ENCODE measurements at places on chromosomes 3 and 15. TPM values are rescaled to one million over a fixed set of nuclear protein-coding genes. Genes with fewer than 3 reads are reported as not detected.

- no peak overlapping the region for H3K27ac ChIP-seq
- H3K36me3 ChIP-seq, result no peaks in the 10 kb centered on the region
- no peaks in the 10 kb centered on the region for H3K27me3 ChIP-seq
- no peak for DNase-seq
- no peaks in the 10 kb centered on the region for H3K4me1 ChIP-seq
These were observed 45.0 kb downstream of the GPR176 start for GRCh38 chr15:39874890-39875549.

Gene SCAANT1
- total RNA-seq, result 8.0 TPM

Gene NOX5
- total RNA-seq, result not detected

DNA sequence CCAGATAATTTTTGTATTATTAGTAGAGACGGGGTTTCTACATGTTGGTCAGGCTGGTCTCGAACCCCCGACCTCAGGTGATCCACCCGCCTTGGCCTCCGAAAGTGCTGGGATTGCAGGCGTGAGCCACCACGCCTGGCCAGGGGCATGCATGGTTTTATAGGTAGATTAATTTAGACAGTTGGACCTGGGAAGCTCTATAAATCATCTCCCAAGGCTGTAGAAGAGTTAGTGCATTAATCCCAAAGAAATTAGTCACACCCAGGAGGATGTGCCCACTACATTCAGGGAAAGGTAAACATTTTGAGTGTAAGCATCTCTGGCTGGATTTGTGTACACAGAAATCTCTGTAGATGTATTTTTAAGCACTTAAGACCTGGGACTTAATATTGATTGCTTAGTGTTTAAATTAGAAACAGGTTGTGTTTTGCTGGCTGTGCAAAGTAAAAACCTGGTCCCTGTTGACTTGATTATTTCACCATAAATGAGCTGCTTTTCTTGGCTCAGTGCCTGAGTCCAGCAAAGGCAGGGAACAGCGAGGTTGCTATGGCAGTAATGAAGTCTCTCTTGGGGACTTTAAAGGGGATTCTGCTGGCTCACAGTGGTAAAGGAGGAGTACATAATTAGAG is 19.2 kb downstream of the EXOSC7 start:
- H3K27ac ChIP-seq, result no peak overlapping the region
- H3K27me3 ChIP-seq, result no peaks in the 10 kb centered on the region
- DNase-seq, result no peak
- H3K4me1 ChIP-seq, result no peaks in the 10 kb centered on the region

GRCh38 chr15:80984856-80985255 is 4.8 kb downstream of the MESD start:
- H3K4me3 ChIP-seq, result no peak overlapping the region
- no peak for DNase-seq
- peaks cover 12% of the 10 kb centered on the region for H3K36me3 ChIP-seq
- H3K27me3 ChIP-seq, result no peaks in the 10 kb centered on the region

- DNase-seq, result no peak
- H3K4me1 ChIP-seq, result peaks cover 4% of the 10 kb centered on the region
- no peak overlapping the region for H3K27ac ChIP-seq
- no peak overlapping the region for H3K4me3 ChIP-seq
- H3K27me3 ChIP-seq, result no peaks in the 10 kb centered on the region
- H3K36me3 ChIP-seq, result peaks cover 7% of the 10 kb centered on the region
These were observed 12.9 kb downstream of the EDC3 start for GRCh38 chr15:74682954-74683353.

- no peak overlapping the region for H3K4me3 ChIP-seq
- H3K4me1 ChIP-seq, result no peaks in the 10 kb centered on the region
- no peak for DNase-seq
- no peaks in the 10 kb centered on the region for H3K27me3 ChIP-seq
- no peak overlapping the region for H3K27ac ChIP-seq
These were observed 95.1 kb upstream of the PDZRN3 start for GRCh38 chr3:73719861-73720260.

Gene PCBP4
- 18.4 TPM for total RNA-seq

DNA sequence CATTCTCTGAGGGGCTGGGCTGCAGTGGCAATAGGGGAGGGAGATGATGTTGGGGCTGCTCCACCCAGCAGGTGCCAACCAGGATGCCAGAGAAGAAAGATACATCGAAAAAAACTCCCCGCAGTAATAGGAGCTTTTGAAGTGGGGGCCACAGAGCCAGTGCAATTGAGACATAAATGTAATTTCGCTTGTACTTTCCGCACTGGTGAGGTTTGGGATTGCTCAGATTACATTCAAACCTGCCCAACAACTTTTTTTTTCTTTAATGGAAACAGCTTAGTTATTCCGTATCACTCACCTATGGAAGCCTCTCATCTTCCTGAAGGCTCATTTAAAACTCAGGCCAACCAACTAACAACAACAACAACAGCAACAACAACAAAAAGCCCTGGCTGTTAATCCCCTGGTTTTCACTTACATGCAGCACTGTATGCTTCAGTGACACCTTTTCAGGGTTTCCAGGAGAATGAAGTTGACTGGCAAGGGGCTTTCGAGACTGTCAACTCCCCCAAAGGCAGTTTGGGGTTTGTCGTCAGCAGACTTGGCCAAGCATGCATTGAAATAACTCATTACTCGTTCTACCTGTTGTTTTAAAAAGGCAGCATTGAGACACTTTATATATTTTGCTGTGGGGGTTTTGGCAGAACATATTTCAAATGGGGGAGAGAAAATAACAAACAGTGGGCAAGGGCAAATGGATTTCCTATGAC is 163.8 kb downstream of the EBLN2 start:
- no peaks in the 10 kb centered on the region for H3K36me3 ChIP-seq
- no peak overlapping the region for H3K27ac ChIP-seq
- DNase-seq, result no peak

Gene EDEM1
- total RNA-seq, result 64.2 TPM

GRCh38 chr3:113275258-113275556 is 63.9 kb downstream of the BOC start:
- peaks cover 27% of the 10 kb centered on the region for H3K4me1 ChIP-seq
- no peaks in the 10 kb centered on the region for H3K27me3 ChIP-seq
- no peak overlapping the region for H3K27ac ChIP-seq

DNA sequence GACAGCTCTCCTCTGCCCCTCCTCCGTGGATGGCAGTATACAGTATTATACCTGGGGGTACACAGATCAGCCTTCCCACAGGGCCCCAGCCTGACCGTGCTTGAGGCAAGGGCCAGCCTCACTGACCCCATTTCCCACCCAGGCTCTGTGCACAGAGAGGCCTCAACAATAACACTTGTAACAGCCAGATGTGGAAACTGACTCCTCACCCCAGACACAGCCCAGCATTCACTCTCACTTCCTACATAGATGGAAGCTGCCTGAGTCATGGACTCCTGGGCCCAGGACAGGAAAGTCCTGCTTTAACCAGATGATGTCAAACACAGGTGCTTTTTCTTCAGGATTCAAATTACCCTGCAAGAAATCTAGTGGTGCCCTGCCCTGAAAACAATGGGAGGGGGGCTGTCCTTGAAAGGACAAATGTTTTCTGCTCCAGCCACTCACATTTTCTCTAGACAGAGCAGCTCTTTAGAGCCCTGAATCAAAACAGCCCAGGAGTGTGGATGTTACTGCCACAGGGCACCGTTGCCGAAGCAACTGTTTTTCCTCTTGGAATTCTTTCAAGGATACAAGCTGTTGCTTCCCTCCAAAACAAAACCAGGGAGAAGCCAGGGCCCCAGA is 16.4 kb downstream of the CCDC12 start:
- peaks cover 67% of the 10 kb centered on the region for H3K4me1 ChIP-seq
- no peak for DNase-seq
- H3K27ac ChIP-seq, result peak overlapping the region; percentile 84
- no peak overlapping the region for H3K4me3 ChIP-seq
- peaks cover 3% of the 10 kb centered on the region for H3K36me3 ChIP-seq

DNA sequence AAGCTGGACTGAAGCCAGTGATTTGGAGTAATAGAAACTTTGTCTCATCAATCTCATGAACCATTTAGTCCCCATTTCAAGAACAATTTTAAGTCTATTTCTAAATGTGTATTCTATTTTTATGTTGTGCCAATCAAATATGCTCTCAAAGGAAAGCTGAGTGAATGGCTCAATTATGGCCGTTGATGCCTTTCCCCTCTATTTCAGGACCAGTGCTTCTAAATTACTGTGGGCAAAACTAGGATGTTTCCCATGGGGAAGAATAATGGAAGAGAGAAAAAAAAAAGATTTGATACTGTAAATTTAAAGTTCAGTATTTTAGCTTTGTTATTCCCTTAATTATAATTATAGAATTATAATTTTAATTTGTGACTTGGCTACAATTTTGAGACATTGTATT is 110.1 kb downstream of the CADM2 start:
- no peaks in the 10 kb centered on the region for H3K36me3 ChIP-seq
- no peaks in the 10 kb centered on the region for H3K27me3 ChIP-seq
- DNase-seq, result no peak

DNA sequence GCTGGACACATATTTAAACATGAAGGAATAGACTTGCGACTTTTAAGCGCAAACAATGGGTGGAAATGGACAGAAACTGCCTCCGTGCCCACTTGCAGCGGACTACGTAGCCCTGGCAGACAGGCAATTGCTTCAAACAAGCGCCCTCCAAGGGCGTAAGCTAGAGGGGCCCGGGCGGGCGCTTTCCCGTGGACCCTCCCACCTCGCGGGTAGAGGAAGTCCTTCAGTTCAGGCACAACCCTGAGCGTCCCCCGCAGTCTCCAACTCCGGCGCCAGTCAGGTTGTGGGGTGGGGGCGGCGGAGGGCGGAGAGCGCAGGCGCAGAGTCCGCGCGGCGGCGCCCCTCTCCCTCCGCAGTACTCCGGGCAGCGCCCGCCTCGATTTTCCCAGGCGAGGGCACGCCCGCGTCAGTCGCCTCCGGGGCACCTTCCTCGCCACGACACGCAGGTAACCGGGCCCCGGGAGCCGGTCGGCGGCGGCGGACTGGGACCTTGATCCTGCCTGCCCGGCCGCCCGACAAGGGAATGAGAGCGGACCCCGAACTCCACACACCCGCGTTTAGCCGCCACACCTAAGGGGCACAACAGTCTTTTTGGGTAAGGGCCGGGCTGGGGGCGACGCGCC is at the start of gene SLC35G2:
TSS of gene SLC35G2 (plus strand) at position 358 of the 623 bp plus-strand sequence. CDS start 35,335 bp downstream, outside the sequence.
- no peaks in the 10 kb centered on the region for H3K36me3 ChIP-seq
- peak; percentile 50 for DNase-seq
- H3K27me3 ChIP-seq, result peaks cover 32% of the 10 kb centered on the region
- H3K27ac ChIP-seq, result no peak within 1 kb of the TSS

DNA sequence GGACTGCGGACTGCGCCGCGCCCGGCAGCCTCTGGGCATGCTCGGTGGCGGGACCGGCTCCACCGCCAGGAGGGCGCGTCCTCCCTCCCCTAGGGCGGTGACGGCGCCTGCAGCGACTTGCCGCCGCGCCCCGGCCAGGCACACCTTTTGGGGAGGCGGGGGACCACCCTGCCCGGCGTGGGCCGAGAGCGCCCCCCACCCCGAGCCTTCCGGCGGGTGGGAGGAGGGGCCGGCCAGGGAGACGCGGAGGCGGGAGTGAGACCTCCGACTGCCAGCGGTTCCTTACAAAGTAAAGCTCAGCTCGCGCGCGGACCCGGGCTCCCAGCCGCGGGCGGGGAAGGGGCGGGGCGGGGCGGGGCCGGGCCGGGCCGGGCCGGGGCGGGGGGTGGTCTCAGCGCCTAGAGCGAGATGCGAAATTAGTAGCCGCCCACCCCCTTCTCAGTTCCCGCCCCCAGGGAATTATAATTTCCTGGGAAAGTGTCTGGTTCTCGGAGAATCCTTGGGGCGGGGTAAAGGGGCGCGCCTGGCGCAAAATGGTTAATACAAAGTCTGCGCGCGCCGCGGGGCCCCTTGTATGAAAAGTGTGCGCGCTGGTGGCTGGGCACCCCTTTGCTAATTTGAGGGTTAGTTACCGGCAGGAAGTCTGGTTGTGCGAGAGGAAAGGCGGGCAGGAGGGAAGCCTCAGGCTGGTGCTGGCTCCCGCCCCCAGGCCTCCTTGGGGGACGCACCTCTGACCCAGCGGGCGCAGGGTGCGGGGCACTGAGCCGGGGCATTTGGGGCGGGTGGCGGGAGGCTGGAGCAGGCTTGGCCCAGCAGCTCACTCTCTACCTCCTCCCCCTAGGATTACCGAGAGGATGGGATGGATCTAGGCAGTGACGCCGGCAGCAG is 224.8 kb upstream of the IL12A start:
- peaks cover 22% of the 10 kb centered on the region for H3K4me1 ChIP-seq
- DNase-seq, result no peak
- H3K27me3 ChIP-seq, result peaks cover 10% of the 10 kb centered on the region
- no peaks in the 10 kb centered on the region for H3K36me3 ChIP-seq
- H3K27ac ChIP-seq, result no peak overlapping the region

Gene FEZF2
- total RNA-seq, result not detected

- no peak overlapping the region for H3K4me3 ChIP-seq
- no peaks in the 10 kb centered on the region for H3K36me3 ChIP-seq
- DNase-seq, result no peak
These were observed 14.1 kb downstream of the RPLP1 start for GRCh38 chr15:69466733-69467132.

DNA sequence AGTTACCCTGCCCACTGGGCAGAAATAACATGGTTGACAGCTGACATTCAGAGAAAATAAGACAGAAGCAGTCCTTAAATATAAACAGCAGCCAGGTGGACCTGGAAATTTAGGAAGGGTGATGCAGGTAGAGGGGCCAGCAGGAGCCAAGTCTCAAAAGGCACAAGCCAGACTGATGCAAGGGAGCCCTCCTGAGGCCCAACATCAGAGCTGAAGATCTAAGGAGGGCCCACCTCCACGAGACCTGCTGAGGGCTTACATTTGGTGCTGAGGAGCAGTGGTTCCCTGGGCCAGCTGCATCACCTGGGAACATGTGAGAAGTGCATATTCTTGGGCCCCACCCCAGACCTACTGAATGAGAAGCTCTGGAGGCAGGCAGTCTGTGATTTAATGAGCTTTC is 105.5 kb upstream of the TRIM42 start:
- no peak overlapping the region for H3K4me3 ChIP-seq
- H3K27ac ChIP-seq, result no peak overlapping the region
- no peaks in the 10 kb centered on the region for H3K4me1 ChIP-seq
- no peaks in the 10 kb centered on the region for H3K36me3 ChIP-seq

Gene KCNH8
- total RNA-seq, result 0.10 TPM

Gene TRAIP
- total RNA-seq, result 3.3 TPM

DNA sequence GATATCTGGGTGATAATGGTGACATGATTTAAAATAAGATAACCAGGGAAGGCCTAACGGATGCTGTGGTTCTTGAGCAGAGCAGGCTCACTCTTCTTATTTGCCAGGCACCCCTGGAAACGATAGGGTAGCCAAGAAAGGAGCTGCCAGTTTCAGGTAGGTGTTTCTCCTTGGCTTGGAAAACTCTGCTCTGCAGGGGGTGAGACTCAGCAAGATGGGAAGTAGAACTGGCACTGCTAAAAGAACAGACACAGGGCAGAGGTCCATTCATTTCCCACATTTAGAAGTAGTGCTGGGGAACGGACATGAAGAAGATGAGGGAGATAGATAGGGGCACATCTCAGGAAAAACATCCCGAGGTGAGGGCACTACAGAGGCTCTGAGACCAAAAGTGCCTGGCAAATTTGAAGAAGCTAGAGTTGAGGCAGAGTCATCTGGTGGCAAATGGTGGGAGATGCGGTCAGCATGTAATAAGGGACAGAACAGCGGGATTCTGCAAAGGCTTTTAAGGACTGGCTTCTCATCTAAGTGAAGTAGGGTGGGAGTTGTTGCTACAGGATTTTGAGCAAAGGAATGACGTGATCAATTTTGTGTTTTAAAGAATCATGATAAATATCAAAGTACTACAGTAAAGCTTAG is 323.4 kb upstream of the PLSCR5 start:
- no peaks in the 10 kb centered on the region for H3K36me3 ChIP-seq
- no peak overlapping the region for H3K27ac ChIP-seq

Gene ENTPD3
- total RNA-seq, result not detected
